ENCODE measurements at places on chromosomes 12 and 14.

GRCh38 chr12:64387197-64387816 lies 3.3 kb downstream of the C12orf56 start:
- no peak for DNase-seq

GRCh38 chr12:69468237-69469026 lies 1.8 kb upstream of the FRS2 start:
- no peak for DNase-seq

GRCh38 chr14:23951590-23952201 lies 1.9 kb upstream of the DHRS4 start:
- DNase-seq = no peak

DNA sequence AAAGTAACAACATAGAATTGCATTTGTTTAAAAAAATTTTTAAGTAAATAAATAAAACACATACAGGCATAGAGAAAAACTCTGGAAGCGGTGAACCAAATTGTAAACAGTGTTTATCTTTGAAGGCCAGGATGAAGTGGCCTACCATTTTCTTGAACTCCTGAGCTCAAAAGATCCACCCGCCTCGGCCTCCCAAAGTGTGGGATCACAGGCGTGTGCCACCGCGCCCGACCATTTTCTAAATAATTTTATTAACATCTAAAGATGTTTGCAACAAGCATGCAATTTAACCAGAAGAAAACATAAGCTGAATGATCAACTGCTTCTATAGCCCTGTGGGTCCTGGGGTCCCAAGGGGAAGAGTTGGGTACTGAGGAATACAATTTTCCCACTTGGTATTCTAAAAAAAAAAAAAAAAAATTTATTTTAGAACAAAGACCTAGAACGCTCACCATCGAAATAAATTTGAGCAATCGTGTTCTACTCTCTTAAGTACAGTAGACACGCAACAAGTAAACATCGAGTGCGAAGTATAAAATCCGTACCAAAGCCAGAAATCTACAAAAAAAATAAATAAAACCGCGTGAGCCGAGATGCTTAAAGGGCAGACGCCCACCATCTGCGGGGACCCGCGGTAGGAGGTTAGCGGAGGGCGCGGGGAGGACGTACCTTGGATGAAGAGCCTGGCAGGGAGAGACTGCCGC lies 484 bp downstream of the MIS18BP1 start:
- DNase-seq = no peak

GRCh38 chr12:124938108-124938507 lies 23.7 kb upstream of the UBC start:
- no peak for DNase-seq

DNA sequence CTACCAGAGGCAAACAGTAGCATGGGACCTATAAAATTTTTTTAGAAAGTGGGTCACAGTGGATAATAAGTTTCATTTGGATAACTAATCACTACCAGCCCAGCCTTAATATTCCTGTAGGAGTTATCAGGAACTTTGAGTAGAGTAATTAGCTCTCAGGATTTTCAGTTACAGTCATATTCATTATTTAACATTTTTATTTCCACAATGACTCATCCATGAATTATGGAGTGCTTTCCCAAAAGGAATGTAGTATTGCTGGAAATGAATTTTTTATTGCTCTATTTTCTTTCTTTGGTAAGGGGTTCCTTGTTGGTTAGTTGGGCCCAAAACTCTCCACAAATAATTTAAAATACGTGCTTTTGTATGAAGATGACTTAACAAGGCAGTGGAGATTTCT lies 53.7 kb downstream of the ERC1 start:
- DNase-seq = peak; percentile 47

DNA sequence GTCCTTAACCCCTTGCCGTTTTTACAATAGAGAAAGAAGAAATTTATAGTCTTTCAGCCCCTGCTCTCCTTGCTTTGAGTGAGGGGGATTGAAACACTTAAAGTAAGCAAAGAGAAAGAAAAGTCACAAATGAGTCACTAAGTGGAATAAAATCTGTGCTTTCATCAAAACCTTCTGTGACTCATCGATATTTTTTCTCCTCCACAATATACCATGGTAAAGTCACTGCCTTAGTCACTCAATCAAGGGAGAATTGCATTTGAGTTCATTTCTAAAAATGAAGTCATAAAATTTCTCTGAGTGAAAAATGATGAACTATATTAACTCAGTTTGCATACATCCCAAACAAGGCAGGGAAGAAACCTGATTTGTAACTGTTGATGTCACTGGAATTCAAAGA lies 470.3 kb downstream of the FOXG1 start:
- DNase-seq = peak; percentile 94

DNA sequence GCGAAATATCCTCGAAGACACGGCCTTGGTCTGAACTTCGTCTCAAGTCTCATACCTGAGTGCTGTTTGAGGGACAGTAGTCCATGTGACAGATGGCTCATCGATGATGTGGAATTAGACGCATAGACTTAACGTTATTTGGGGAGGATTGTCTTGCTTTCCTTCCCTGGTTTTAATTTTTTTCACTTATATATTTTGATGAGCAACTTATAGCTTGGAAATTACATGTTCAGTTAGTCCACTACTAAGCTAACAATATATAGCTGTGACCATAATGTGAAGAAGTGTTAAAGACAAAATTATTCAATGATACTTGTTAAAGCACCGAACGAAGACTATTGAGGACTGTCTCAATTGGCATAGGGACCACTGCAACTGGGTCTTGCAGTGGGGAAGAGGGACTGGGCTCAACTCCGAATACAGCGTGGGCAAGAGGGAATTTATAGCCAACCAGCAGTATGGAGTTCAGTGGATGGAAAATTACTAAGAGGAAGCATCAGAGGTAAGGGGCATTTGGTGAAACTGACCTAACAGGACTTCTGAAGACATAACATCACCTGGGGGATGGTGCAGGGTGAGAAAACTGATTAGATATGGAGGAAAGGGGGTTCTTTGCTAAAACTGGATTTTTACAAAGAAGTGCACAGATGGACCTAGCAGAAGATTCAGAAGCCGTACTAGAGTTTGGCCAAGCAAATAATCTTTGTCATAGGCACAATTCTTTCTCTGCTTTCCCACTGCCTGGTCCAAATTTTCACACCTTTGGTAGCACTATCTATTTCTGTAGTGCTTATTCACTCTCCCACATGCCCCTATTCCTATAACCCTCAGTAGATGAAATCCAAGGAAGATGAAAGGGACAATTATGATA lies 910 bp upstream of the TM7SF3 start:
- no peak for DNase-seq

- DNase-seq = no peak
Observed at GRCh38 chr14:34234258-34234657, 227.8 kb downstream of the SPTSSA start.

GRCh38 chr14:96252999-96253539 lies 2.9 kb upstream of the BDKRB1 start:
- peak; percentile 85 for DNase-seq

DNA sequence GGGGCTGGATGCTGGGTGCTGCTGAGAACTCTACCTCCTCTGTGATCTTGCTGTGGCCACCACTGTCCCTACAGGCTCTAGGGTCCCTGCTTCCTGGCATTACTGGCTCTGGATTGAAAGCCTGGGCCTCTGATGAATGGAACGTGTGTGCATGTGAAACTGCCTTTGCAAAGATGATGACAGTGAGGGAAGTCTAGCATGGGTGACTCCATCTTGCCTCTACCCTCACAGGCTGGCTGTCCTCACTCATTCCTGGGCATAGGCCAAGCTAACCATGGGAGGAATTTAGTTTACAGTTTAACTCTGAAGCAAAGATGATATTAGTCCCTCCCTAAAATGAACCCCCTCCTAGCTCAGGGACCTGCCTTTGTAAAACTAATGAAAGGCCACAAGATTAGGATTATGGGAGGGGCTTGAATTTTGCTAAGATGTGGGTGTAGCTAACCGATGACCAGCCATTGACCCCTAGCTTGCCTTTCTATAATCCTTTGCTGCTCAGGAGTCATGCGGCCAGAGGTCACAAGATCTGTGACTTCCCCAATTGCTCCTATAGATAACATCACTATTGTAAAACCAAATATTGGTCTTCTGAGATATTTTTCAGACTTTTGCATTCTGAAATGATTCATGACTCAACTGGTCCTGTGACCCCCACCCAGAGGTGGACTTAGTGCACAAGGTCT lies 2.2 kb upstream of the C1S start:
- DNase-seq = no peak

GRCh38 chr14:74685921-74686678 lies 26.8 kb downstream of the AREL1 start:
- DNase-seq = no peak

DNA sequence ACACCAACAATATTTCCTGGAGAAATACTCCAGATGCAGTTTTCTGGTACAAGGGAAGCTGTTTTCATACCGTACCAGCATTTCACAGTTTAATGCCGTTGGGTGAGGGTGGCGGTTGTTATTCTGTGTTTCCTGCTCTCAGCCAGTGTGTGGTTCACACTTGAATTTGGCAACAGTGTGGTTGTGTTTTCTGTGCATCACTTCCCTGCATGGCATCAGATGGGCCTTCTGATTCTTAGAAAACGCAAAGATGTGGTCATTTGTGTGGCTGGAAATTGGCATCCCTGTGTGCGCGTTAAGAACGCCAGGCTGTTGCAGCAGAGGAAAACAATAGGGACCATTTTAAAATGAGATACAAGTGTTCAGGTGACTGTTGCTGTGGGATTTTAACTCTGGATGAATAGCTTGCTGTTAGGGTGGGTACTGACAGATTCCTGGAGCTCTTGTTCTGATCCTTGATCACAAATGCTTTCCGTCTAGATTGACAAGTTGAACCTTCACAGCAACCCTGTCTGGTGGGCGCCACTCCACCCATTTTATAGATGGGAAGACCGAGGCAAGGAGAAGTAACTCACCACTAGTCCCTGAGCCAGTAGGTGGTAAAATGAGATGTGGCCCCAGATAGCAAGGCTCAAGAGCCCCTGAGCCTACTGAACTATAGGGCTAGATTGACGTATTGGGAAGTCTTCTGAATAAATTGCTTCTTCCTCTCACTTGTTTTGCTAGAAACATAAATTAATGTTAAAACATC lies 231.2 kb downstream of the CHST11 start:
- no peak for DNase-seq

DNA sequence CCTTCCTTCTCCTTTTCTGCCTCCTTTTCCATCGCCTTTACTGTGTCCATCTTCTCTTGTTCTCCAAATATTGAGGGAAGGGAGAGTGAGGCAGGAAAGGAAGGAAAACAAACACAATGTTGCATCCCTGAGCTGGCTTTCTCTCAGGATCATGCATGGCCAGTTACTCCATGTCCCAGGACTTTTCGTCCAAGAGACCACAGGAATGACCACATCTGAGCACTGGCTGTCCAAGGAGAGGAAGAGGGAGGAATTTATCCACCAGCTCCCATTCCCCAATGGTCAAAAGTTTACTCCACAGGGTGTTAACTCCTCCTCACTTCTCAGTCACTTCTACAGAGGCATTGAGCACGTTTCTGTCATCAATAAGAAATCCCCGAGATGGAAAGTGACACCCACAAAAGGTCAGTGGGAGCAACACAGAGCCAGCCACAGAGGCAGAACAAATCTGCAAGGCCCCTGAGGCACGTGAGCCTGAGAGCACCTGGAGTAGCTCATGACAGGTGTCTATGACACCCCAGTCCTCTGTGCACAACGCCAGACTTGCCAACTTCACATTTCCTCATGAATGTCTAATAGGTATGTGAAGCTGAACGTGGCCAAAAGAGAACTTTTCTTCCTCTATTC lies 177.3 kb upstream of the NUDT4 start:
- no peak for DNase-seq

DNA sequence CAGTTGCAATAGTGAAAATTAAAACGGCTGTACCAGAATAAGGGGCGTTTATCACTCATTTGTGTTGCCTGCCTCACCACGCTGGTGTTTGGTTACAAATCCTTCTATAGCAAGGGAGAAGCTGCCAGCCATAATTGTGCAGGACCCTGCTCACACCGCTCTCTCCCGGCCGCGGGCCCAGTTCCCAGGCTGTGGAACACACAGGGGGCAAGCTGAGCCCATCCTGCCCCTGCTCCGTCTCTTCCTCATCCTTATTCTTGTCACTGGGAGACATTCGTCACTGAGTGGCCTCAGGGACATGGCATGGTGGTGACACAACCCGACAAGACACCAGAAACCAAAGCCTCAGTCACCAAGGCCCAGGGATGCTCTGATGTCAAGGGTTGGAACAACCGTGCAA lies 116.3 kb upstream of the FKBP4 start:
- no peak for DNase-seq

- DNase-seq = peak; percentile 48
Observed at GRCh38 chr12:122499991-122500684, 594 bp downstream of the ZCCHC8 start.
